ENCODE measurements at places on chromosomes 1 and 21.

GRCh38 chr1:27643600-27644368, 8.8 kb upstream of the FGR start:
- DNase-seq, result no peak

DNA sequence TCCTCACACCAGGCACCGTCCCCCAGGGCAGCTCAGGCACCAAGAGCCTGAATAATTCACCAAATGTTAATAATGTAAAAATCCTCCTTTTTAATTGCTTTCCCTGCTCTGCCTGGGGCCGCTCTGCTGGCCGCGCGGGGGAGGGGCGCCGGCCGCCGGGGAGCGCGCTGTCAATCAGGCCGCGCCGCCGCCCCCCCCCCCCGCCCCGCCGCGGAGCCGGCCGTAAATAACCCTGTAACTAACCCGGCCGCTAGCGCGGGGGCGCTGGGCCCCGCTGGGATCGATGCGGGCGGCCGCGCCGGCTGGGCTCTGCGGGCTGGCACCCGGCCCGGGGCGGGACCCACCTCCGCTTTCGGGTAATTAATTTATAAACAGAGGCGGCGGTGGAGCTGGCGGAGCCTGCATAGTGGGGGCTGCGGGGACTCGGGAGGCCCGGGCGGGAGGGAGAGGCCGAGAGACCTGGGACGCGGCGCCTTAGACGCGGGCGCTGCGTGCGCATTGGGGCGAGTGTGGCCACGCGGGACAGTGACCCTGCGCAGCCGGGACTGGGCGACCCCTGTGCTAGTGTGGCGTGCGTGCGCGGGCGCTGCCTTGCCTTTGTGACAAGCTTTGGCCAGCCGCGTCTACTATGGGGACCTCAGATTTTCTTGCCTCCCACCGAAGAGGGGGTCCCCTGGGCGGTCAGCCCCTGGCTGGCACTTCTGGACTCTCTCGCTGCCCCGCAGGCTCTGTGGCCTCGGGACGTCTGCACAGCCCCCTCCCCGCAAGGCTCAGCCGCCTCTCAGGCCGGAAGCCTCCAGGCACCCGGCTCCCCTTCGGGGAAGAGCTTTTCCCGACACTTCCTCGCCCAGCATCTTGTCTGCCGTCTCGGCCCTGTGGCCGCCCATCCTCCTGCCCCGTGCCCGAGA, 16.6 kb downstream of the SAMD11 start:
- DNase-seq, result no peak

- DNase-seq, result no peak
These were observed 26.2 kb downstream of the RNF187 start for GRCh38 chr1:228513236-228513900.

DNA sequence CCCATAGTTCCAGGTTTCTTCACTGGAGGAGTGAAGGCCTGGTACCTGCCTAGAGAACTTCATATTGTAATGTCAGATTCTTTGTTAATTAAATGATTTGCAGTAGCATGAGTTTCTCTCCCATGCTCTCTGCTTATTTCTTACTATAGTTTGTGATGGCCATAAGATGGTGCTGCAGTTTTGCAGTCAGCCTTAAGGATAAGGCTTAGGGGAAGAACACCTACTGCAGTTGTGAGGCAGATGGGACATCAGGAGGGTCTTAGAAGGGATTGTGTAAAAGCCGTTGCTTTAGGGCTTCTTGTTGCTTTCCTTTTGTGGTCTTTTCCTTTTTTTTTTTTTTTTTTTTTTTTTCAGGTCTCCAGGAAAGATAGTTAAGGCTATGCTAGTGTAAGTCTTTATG, 61.8 kb downstream of the MACF1 start:
- no peak for DNase-seq

DNA sequence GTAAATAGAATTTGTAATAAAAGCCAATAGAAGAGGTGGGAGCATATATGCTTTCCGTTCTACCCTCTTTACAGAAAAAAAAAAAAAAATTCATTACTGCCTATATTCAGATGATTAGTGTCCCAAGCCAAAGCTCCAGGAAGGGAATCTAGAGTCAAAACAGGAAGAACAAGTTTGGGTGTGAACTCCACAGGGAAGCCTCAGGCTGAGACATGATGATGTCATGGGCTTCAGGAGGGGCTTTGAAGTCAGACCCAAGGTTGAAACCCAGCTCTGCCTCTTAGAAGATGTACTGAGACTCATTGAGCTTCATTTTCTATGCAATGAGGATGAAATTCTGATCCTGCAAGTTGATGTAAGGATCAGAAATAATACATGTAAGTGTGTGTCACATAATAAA, 250.0 kb upstream of the ADGRL2 start:
- no peak for DNase-seq

DNA sequence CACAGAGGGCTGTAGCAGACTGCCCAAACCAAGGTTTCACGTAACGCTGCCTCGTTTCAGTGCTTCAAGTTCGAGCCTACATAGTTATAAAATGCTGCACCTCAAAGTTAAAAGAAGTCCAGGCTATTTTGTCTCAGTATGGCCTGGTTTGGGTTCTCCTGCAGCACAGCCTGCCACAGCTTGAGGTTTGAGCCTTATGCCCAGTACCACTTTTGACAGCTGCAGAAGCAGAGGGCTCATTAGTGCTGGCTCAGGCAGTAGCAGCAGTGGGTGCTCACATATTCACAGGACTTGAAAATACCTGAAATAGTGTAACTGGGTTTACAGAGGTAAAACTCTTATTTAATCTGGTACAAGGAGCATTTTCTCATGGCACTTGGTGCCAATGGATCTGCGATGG, 15.3 kb downstream of the SPATA46 start:
- DNase-seq, result no peak

DNA sequence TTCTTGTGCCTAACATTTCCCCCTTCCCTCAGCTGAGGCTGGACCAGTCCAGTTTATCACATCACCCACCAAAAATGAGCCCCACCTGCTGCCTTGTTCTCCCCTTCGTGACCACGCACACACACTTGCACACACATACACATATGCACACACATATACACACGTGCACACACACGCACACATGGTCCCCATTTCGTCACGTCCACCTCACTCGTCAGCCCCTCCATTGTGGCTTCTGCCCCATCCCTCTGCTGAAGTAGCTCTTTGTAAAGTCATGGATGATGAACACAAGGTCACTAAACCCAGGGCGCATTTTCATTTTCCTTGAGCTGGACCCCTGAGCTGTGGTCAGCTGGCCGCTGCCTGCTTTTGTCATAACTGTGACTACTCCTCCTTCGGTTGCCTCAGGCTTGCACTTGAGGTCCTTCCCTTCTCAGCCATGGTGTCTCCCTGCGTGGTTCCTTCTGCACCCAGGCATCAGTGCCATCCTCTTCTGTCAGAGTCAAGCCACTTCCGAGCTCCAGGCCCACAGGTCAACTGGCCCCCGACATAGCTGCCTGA, 93.8 kb downstream of the SYT2 start:
- no peak for DNase-seq

DNA sequence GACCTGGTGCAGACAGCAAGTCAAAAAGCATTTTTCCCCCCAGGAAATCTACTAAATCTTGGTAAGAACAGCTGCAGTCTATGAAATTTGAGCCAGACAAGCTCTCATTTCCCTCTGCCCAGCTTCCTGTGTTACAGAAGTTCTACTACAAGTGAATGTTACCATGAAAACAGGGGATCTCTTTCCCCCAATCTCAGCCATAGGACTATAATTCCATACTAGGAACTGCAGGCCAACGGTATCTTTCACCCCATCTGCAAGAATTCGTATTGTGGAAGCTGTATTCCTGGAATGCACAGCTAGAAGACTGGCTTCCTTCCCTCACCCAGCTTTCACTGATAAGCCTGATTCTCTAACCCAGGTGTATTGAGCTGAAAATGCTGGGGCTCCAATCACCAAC, 1655.4 kb downstream of the BRINP3 start:
- no peak for DNase-seq

- DNase-seq, result no peak
These were observed 80.2 kb downstream of the LRRC8D start for GRCh38 chr1:89900791-89901708.

DNA sequence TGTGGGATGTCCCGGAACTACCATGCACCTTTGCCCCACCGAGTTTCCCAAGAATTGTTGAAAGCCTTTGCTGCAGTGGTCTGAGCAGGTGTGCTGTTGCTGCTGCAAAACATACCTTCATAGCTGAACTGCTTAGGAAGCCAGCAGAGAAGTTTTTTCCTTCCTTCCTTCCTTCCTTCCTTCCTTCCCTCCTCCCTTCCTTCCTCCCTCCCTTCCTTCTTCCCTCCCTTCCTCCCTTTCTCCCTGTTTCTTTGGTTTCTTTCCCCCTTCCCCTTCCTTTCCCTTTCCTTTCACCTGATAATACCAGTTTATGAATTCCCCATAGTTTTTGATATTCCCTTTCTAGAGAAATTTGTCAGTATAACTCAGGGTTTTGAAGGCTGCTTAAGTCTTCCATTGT, 10.8 kb upstream of the SH3D21 start:
- DNase-seq, result no peak

- DNase-seq, result no peak
These were observed 75.8 kb downstream of the RHOU start for GRCh38 chr1:228810878-228811711.

- no peak for DNase-seq
These were observed 106.9 kb downstream of the ZNF281 start for GRCh38 chr1:200302921-200303290.

GRCh38 chr1:218488986-218489385, 143.8 kb downstream of the TGFB2 start:
- no peak for DNase-seq

DNA sequence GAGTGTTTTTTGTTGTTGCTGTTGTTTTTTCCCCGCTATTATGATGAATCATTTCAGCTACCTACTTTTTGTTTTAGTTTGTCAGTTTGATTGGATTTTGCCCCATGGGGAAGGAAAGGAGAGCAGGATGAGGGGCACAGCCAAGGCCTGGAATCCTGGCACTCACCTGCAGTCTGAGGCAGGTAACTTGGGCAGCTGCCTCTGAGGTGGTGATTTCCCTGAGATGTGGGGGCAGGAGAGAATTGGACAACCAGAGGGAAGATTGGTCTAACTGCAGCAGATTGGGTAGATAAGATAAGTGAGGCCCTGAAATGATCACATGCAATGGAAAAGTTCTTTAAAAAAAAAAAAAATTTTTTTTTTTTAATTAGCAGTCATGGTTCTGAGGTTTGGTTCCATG, 1.5 kb upstream of the LAX1 start:
- DNase-seq, result no peak

GRCh38 chr1:26912147-26912490, 1.7 kb downstream of the NR0B2 start:
- no peak for DNase-seq

GRCh38 chr1:61839679-61840078, 97.4 kb downstream of the PATJ start:
- DNase-seq, result no peak

DNA sequence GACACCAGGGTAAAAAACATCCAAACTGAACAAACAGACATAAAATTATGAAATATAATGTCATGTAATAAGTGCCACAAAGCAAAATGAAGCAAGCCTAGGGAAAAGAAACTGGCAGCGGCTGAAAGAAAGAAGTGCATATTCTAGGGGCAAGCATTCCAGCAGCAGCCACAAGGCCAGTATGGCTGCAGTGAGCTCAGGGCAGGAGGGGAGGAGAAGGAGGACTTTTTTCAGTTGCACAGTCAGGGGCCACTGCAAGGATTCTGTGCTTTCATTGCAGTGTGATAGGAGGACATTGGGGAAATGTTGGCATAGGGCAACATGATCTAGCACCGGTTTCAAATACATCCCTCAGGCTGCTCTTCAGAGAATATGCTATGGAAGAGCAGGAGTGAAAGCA, 263.8 kb downstream of the NEGR1 start:
- DNase-seq, result no peak

DNA sequence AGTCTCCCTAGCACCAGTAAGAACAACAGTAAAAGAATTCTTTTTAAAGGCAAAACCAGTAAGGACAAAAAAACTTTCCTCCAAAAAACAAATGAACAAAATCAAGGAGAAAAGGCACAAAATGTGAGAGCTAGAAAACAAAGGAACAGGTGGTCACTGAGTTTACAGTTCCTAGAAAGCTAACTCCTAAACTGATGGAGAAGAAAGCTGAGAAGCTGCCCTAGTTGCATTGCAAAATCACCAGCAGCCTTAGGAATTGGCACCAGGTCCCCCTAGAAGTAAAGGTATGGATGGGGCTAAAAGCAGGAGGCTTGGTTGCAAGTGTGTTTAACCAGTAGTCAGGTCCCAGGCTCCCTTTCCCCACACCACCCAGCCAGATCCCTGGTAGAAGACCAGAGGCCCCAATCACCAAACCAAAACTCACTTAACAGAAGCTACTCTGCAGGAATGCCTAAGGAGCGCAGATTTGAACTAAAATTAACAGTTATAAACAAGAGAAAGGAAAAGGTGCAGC, 47.6 kb downstream of the RAB3GAP2 start:
- no peak for DNase-seq

DNA sequence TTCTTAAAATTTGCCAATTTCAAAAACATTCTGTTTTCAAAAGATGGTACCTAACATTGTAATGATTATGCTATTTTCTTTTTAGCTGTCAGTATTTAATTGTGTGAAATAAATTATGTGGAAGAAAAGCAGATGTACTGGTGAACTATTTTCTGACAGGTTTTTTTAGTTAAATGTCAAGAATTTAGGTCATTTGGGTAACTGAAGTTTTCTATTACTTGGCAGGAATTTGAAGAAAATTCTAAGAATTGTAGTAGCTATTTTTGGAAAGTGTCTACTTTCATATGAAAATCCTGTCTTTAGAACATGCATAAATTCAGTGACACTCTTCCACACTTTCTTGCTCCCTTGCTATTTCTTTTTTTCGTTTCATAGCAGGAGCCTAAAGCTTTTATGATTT, 28.5 kb upstream of the PTPRC start:
- no peak for DNase-seq

- no peak for DNase-seq
These were observed 1.2 kb upstream of the RWDD3 start for GRCh38 chr1:95232646-95233318.

DNA sequence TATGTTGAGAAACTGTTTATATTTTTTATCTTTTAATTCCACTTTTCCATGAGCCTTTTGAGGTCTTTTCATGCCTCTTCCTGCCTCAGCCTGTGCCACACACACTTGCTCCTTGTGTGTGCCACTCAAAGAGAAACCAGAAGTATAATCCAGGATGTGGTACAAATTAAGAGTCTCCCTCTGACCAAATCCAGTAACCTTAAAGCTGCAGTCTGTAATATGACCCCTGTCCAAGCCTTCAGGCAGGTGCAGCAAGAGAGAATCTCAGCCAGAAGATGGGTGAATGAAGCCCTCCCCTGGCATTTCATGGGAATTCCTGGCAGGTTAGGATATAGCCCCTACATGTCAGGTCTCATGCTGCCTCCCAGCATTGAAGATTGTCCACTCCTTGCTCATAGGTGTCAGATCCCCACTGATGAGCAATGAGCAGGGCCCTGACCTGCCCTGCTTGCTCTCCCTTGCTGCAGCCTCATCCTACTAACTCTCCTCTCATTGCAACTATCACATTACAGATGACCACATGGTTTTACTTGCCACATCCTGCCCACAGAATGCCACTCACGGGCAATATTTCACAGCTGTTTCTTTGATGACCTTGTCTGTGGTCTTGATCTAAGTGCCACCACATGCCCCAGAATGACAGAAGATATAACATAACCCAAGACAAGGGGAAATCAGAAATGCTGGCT, 169.3 kb downstream of the SEC16B start:
- no peak for DNase-seq
